Hematopoietic multipotent progenitor cell treated with erythropoietin and hydrocortisone succinate and interleukin-3 and kit ligand, for 4 days (in vitro differentiated cells): ENCODE measurements at places on chromosomes 2 and 18.

DNA sequence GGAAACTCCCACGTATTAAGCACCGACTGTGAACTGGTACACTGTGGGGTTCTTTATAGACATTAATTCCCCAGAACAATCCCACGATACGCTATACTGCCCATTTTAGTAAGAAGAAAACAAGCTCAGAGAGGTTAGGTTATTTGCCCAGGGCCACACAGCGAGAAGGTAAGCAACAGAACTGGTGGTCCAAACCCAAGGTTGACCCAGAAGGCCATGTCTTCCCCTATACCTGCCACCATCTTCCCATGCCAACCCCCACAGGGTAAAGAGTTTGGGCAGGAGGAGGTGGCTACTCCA, 69.9 kb downstream of the MARCO start:
- no peak for DNase-seq

- no peak for DNase-seq
These were observed 787.2 kb downstream of the RNF144A start for GRCh38 chr2:7704296-7704865.

GRCh38 chr2:200586644-200586975, 796 bp downstream of the AOX1 start:
- DNase-seq: no peak

DNA sequence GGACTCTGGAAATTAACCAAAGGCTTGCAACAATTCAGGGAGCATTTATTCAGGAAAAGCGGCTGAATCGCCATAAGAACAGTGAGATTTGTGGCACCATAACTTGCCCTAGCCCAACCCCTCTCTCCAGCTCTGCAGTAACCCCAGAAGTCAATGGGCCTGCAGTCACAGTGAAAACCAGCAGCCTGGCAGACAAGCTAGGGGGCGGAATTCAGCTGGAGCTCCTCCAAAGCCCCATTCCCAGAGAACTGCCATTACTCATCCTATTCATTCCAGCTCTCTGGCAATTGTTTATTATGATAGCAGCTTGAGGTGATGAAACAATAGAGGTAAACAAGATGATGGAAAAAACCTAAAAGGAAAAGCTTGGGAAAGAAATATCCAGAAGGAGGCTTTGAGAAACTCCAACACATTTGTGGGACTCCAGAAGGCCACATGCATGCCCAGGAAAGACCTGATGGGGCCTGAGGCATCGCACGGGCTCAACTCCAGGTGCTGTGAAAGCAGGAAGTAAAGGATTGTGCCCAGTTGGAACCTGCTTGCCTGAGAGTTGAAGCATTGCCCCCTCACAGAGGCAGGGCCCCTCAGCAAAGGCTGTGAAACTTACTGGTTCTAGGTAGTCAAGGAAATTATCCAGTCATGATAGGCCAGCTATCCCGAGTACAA, 126.7 kb downstream of the TWIST2 start:
- no peak for DNase-seq

DNA sequence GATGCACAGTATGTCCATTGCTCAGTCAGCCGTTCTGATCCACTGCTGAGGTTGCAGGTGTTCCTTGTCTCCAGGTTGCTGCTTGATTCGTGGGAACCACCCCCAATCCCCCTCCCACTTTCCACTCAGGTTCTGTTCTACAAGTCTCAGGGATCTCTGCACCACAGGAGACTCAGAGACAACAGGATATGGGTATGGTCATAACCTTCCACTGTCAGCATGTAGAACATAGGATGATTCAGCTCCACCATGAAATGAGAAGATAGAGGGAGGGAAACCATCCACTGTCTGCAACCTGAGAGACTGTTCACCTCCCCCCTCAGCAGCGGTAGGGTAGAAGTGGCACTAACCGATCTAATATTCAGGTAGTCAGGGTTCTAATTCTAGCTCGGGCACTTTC, 19.0 kb upstream of the KLF7 start:
- no peak for DNase-seq

GRCh38 chr2:84800194-84800805, 80.6 kb downstream of the TRABD2A start:
- DNase-seq: no peak

DNA sequence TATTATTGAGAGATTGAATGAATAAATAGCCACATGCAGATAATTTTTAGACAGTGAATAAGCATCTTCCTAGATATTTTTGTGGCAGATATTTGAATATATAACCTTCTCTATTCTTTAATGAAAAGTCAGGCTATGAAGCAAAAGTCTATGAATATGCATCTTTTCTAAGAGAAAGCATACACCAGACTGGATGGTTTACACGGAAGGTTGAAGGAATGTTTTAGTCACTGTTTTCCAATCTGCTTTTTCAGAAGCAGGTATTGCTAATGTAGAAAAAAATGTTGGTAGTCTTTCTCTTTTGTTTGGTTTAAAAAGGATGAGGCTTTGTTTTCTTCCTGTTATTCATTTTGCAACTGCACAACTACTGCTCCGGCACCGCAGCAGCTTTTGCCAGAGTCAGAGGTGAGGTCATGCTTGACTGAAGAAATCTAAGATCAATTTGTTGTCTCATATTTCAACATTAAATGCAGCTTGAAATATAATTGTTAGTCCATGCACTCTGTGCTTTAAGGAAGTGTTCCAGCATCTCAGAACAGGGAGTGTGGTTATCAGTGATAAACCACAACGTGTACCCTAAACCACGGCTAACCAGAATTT, 1540.8 kb upstream of the PIK3C3 start:
- DNase-seq: no peak
